Stimulated activated naive CD4-positive, alpha-beta T cell (primary cell): ENCODE measurements at places on chromosomes 5 and 9.

GRCh38 chr9:93950619-93951601 is 4.2 kb downstream of the BARX1 start:
- no peak for DNase-seq

DNA sequence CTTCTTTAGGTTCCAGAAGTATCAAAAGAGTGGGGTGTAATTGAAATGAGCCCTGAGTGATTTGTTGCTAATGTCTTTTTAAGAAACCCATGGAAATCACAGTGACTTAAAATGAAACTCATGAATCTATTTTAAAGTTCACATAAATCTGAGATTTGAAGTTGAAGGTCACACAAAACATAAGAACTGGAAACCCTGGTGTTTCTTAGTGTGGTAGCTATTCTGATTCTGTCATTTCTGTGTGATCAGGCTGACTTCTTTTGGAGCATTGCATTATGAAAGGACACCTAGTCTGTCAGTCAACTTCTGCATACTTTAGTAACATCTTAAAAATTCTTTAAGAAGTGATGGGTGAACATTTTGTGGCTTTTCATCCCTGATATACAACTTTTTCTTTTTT is 448.8 kb downstream of the TLE4 start:
- DNase-seq = no peak

GRCh38 chr9:91567642-91568274 is 144.1 kb upstream of the NFIL3 start:
- DNase-seq = no peak

- no peak for DNase-seq
Measured at GRCh38 chr9:107842530-107842929, 353.0 kb upstream of the KLF4 start.

- DNase-seq = no peak
Measured at GRCh38 chr5:31680528-31680927, 41.6 kb downstream of the PDZD2 start.

- DNase-seq = no peak
Measured at GRCh38 chr9:80968611-80969010, 720.7 kb downstream of the TLE1 start.

DNA sequence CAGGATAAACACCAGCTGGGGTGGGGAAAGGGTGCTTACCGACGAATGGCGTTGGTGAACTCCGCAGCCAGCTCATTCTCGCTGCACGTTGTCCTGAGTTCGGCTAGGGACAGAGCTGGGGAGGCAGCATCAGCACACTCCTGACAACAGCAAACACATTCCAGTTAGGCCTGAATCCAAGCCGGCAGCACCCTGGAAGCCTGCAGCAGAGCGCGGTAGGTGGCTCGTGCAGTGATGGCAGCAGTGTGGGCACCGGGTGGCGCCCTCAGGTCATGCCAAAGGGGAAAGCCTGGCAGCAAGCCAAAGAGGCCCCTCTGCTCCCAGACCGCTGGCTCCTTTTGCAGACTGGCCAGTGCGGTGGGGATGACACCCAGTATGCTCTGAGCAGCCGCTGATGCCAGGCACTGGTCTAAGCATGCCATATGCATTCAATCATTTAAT is 66.9 kb downstream of the DCP2 start:
- peak; percentile 22 for DNase-seq

DNA sequence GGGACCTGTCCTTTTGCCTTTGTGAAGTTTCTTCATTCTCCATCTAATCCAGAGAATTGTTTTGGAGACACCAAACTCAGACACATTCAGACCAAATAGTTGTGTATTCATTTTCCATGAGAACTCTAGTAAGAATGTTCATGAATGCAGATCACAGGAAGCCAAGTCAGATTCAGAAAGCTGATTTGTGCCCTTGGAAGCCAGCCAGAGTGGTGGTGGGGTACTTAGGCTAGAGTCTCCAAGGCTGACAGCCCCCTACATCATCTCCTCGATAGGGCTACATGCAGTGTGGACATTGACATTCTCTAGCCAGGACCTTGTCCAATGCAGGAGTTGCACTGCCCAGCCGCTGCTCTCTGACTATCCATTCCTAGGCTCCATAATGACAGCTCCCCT is 137.6 kb downstream of the UGCG start:
- no peak for DNase-seq

GRCh38 chr9:112339886-112340285 is 6.5 kb upstream of the PTBP3 start:
- DNase-seq = no peak

DNA sequence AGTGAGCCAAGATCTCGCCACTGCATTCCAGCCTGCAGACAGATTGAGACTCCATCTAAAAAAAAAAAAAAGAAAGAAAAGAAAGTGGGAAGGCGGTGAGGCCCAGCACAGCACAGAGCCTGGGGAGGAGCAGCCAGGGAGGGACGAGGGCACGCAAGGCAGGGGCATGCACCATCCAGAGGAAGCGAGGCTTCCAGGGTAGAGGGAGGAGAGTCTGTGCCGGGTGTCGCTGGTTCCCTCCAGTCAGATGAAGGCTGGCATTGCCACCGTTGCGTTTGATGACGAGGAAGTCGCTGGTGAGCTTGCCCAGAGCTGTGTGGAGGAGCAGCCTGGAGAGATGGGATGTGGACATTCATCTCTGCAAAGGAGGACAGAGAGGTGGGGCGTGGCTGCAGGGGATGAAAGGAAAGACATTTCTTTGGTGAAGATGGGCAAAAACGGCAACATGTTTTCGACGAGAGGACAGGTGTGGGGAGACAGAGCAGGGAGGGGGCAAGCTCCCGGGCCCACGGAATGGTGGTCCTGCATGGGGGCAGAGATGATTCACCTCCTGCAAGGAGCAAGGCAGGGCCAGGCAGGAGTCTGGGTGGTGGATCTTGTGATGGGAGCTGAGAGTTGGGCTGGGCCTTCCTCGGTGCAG is 18.6 kb upstream of the OLFM1 start:
- DNase-seq = no peak

- no peak for DNase-seq
Measured at GRCh38 chr9:113594484-113595299, 131.2 kb downstream of the RGS3 start.

DNA sequence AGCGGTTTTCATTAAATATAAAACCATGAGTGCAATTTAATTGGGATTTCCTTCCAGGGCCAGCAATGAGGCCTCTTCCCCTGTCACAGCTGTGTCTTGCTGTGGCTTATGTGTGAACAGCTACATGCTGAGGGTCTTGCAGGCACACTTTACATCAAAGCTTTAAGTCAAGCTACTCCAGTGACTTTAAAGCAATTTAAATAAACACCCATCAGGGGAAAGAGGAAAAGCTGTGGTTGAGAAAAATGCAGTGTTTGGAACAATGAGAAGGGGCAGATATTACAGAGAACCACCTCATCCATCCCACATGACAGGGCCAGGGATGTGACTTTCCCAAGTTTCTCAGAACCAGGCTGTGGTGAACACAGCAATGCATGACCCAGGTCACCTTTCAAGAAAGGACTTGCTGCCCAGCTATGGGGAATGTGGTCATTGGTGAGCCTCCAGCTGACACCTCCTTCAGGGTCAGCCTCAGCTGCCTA is 115.9 kb upstream of the LPAR1 start:
- no peak for DNase-seq
